ENCODE measurements at places on chromosomes 7 and 10.

GRCh38 chr7:135510592-135511183 is 786 bp upstream of the CNOT4 start:
- peak; percentile 27 for DNase-seq

DNA sequence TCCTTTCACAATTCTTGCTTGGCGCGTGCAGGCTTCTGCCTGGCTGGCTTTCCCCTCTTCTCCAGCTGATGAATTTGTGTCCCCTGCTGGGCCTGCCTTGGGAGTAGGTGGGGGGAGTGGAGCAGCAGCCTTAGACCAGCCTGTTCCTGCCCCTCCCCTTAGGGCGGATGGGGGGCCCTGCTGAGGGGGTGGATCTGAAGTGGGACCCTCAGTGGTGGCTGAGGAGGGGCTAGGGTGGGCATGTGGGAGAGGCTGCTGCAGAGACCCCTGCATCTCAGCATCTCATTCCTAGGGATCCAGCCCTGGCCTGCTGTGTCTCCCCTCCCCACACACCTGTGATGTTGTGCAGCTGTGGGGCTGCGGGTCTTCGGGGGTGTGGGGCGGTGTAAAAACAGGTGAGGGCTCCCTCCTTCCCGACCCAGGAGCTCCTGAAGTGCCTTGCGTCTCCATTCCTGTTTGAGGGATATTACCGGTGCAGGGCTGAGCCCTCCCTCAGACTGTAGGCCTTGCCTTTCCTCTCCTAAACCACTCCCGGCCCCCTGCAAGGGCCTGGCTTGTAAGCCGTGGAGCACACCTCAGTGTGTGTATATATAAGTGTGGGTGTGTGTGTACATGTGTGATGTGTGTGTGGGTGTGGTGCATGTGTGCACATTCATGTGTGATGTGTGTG is 24.7 kb downstream of the ADCYAP1R1 start:
- DNase-seq, result no peak

- DNase-seq, result no peak
These were observed 315.8 kb downstream of the HPSE2 start for GRCh38 chr10:98919899-98920298.

DNA sequence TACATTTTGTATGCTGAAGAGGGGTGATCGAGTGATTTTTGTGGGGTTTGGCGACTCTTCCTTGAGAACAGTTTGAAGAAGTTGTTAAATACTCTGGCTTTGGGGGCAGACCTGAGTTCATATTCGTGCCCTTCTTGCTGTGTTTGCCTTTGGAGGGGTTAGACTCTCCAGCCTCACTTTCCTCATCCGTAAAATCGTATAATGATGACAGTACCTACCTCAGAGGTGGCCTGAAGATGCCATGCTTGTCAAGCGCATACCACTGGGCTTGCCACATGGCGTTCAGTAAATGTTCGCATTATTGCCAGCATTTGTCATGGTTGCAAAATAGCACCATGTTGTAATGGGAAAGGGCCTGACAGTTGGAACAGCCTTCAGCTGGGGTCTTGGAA is 1.3 kb downstream of the STK17A start:
- DNase-seq, result no peak

DNA sequence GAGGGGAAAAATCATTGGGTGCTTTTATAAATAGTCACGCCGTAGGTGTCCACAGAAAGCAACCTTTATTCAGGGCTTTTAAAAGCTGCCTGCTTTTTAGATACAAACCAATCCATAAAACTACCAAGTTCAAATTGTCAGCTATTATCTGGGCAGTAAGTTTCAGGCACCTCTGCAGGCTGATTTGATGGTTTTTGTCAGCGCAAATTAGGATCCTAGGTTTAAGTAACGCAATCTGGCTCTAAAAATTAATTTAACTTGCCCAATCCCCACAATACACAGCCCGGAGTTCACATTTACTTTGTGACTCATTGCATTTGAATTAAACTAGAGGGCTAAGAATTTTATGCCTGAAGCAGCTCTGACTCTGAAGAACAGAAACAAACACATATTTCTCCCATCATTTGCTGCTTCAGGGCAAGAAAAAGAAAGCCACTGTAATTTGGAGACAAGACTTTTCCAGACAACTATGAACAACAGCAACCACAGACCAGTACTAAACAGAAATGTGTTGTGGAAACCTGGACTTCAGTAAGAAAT is 43.3 kb downstream of the NRP1 start:
- no peak for DNase-seq

DNA sequence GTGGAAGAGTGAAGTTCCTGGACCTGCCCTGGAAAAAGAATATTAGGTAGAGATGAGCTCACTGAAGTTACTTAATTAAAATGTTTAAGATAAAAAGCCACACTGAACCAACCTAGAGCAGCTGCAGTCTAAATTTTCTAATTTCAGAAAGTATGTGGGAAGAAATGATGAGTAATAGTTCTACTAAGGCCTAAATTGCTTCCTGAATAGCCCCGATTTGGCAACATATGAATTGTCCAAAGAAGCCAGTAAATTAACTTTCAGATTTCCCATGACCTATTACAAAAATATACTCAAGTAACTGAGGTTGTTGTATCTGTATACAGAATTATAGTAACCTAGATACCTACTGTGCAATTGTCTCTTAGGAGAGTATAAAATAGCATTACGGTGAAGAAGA is 312.6 kb downstream of the IPMK start:
- no peak for DNase-seq

GRCh38 chr10:33539116-33539515 is 204.6 kb upstream of the NRP1 start:
- DNase-seq, result no peak

- no peak for DNase-seq
These were observed 19.9 kb downstream of the SPAG6 start for GRCh38 chr10:22365233-22365632.

DNA sequence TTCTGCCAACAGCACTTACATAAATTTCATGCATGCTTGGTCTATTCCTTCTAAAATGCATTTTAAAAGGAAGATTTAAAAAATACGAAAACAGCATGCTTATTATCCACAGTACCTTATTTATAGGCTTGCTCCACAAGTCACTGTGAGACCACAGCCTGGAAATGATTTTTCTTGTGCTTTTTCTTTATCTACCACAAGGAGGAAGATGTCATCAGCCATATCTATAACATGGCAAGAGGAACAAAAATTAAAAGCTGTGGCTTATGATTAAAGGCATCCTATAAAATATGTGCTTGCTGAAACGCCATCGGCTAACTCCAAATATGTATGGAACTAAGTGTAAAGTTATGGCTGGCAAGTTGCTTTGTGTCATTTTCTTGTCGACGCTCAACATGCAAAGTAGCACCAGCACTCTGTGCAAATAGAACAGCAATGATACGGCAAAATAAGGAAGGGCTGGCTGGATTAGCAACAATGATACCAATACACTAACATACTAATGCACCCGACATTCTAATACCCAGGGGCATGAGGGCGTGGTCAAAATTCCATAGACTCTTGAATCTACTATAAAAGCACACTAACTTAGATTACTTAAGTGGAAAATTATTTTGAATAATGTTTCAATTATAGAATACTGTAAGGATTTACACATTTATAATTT is 41.2 kb upstream of the AKR1E2 start:
- DNase-seq, result no peak

- no peak for DNase-seq
These were observed 480.6 kb downstream of the DNAJB6 start for GRCh38 chr7:157817433-157817832.
